Heart right ventricle (tissue), 16 donors: ENCODE measurements at places on chromosomes 1 and 21. TPM values are rescaled to one million over a fixed set of nuclear protein-coding genes. Genes with fewer than 3 reads are reported as not detected.

DNA sequence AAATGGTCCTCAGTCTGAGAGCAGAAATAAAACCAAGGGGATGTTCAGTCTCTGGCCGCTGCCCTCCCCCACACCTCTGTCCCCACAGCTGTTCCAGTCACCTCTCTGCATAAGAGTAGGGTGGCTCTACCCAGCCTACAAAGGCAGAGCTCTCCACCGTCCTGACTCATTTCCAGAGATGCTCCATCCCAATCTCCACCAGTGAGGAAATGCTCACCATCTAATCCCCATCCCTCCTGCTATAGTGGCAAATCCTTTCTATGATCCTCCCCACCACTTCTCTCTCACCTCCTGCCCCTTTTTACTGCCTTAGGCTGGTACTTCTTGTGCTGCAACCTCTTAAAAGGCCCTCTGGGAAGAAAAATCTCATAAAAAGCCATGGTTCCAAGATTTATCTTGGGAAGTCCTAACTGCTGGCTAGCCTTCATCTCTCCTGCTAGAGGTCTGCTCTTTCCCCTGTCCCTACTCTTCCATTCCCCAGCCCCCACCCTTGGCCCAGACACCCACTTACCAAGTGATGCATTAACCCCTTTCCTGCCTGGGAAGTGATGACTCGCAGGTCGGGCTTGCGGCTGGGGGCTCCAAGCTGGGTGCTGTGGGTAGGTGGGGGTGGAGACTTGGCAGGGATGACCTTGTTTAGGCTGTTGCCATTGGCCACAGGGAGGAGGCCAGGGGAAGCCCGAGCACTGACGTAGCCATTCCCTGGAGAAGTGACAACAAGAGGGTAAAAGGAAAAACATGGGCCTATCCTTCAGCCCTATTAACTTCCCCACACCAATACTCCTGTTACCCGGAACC is 23.9 kb downstream of the MEF2D start:
- no peaks in the 10 kb centered on the region for H3K27me3 ChIP-seq
- peaks cover 38% of the 10 kb centered on the region for H3K4me1 ChIP-seq
- H3K4me3 ChIP-seq, result no peak overlapping the region
- H3K36me3 ChIP-seq, result peaks cover 5% of the 10 kb centered on the region

DNA sequence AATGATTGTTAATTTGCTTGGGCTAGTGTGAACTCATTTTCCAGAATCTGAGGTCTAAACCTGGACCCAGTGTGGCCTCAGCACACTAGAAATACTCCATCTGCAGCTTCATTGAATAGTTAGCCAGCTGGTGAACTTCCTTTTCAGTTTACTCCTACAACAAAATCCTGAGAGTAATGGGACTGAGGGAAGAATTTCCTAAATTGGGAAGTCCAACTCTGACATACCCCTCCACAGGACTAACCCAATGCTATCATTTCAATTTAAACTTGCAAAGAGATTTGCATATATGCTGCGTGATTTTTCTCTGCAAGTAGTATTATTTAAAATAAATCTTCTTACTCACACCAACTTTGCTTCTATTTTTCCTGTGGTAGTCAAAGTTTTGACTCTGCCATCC is 27.8 kb upstream of the PIGC start:
- no peak overlapping the region for H3K4me3 ChIP-seq
- no peak overlapping the region for H3K27ac ChIP-seq
- no peaks in the 10 kb centered on the region for H3K27me3 ChIP-seq
- H3K4me1 ChIP-seq, result no peaks in the 10 kb centered on the region
- H3K36me3 ChIP-seq, result no peaks in the 10 kb centered on the region

DNA sequence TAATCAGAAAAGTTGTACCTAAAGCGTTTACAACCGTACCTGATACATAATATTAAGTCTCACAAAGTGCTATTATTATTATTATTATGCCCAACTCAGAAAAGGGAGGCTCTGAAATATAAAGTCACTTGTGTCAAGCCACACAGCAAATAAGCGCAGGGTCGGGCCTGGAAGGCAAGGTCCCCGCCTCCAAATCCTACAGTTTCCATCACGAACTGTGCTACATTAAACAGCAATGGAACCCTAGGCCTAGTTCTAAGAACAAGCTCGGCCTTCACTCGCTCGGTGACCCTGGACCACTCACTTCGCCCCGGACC is 549 bp downstream of the PARS2 start:
- no peaks in the 10 kb centered on the region for H3K36me3 ChIP-seq
- DNase-seq, result no peak
- peak overlapping the region; percentile 81 for H3K4me3 ChIP-seq
- H3K27me3 ChIP-seq, result no peaks in the 10 kb centered on the region
- peaks cover 19% of the 10 kb centered on the region for H3K4me1 ChIP-seq

- no peaks in the 10 kb centered on the region for H3K27me3 ChIP-seq
- no peaks in the 10 kb centered on the region for H3K36me3 ChIP-seq
- H3K4me1 ChIP-seq, result no peaks in the 10 kb centered on the region
- DNase-seq, result no peak
- no peak overlapping the region for H3K27ac ChIP-seq
Observed at GRCh38 chr1:81308191-81308590, 492.5 kb upstream of the ADGRL2 start.

DNA sequence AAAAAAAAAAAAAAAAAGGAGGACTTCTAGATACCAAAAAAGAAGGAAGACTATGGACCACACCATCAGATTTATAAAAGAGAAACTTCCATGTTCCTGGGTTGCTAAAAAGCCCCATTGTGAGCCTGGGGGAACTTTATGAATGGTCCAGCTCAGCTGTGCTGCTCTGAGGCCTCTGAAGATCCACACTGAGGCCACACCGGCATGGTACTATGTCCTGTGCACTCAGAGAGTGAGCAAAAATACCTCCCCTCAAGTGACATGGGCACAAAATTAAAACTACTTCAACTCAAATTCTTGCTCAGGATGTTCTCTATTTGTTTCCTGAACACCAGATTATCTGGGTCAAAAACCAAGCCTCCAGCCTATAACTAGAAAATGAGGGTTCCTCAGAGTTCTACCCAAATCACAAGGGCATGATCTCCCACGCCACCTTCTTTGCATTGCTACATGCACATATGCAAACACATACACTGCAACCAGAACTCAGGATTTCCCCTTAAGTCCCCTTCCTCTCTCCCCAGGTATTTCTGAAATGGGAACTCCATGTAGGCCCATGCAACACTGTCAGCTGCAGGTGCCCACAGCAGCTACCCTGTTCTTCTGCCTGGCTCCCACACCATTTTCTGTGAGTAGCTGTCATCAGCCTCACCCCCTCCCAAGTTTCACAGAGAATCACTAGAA is 94.4 kb downstream of the SH3GLB1 start:
- H3K36me3 ChIP-seq, result no peaks in the 10 kb centered on the region
- H3K4me1 ChIP-seq, result no peaks in the 10 kb centered on the region
- H3K27me3 ChIP-seq, result no peaks in the 10 kb centered on the region
- H3K27ac ChIP-seq, result no peak overlapping the region

DNA sequence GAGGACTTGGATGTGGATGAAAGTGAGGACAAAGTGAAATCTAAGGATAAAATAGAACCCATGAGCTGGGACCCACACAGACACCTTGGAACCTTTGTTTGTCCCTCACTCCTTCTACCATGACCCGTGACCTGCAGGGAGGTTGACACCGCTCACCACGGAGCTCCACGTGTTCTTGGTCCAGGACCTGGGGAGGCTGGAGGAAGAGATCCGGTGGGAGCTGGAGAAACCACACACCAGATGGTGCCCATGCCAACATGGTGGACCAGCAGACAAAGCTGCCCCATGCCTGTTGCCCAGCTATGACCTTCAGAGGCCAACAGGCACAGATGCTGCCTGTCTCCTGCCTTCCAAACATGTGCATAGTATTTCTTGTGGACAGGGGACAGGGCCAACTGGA is 721.9 kb downstream of the PTPRU start:
- no peaks in the 10 kb centered on the region for H3K36me3 ChIP-seq
- no peaks in the 10 kb centered on the region for H3K27me3 ChIP-seq
- DNase-seq, result no peak
- H3K4me1 ChIP-seq, result no peaks in the 10 kb centered on the region

GRCh38 chr1:236489710-236490377 is 33.9 kb upstream of the LGALS8 start:
- peak; percentile 23 for DNase-seq
- H3K4me3 ChIP-seq, result peak overlapping the region; percentile 25
- H3K27me3 ChIP-seq, result no peaks in the 10 kb centered on the region

DNA sequence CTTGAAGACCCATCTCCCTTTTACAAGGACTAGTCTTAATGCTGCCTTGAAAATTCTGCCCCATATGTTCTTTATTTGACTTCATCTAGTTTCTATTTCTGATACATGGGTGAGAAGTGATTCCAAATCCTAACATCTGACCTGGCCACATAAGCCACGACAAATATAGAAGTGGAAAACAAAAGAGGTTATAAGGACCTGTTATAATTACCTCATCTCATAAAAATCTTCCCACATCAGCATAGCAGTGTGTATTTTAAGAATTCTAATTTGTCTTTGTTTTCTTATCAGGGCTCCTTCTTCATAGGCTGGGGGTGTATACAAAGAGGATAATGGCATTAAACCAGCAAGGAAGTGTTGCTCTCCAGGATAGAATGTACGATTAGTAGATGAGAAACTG is 1007.4 kb downstream of the TTLL7 start:
- no peak overlapping the region for H3K27ac ChIP-seq
- DNase-seq, result no peak
- no peaks in the 10 kb centered on the region for H3K36me3 ChIP-seq
- H3K4me3 ChIP-seq, result no peak overlapping the region
- H3K4me1 ChIP-seq, result peaks cover 3% of the 10 kb centered on the region
- no peaks in the 10 kb centered on the region for H3K27me3 ChIP-seq

DNA sequence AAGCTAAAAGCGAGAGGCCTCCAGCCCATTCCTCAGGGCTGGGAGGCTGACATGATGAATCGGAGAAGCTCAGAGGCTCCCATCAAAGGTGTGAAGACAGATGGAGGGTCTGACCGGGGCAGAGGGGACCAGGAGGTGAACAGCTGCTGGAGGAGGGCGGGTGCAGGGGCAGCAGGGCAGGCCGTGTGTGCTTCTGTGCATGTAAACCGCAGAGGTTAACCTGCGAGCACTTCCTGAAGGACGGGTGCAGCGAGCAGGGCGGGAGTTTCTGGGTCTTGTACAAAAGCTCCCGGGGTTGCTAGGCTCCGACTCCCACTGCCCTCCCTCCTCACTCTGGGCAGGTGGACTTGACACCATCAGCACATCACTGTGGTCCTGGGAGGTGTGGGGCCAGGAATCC is 75.2 kb downstream of the PAX7 start:
- peaks cover 77% of the 10 kb centered on the region for H3K27me3 ChIP-seq
- H3K4me3 ChIP-seq, result no peak overlapping the region
- no peak for DNase-seq
- H3K4me1 ChIP-seq, result no peaks in the 10 kb centered on the region
- no peaks in the 10 kb centered on the region for H3K36me3 ChIP-seq

DNA sequence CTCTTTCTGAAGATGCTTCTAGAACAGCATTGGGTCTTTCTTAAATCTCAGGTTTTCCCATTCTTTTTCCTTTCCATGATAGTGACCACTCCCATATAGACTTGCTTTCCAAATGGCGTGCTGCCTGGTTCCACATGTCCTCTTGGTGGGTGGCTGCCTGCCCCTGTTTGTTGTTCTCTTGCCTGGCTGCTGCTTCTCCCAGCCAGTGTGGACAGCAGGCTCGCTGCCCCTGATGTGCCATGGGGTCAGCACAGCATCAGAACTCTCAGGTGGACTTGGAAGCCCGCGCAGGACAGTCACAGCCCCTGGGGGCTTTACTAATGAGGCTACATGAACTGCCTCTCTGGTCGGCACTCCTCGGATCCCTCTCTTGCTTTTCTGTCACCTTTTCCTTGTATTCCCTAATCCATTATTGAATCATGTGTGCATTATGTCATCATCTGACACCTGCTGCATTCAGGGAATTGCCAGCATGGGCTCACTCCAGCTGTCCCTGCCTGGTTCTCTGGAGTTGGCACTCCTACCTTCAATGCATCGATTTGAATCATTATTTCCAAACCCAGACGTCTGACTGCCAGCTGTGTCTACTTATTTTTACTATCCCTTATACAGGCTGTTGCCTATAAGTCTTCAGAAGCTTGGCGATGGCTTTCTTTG is 100.5 kb upstream of the COA6 start:
- DNase-seq, result no peak
- H3K36me3 ChIP-seq, result no peaks in the 10 kb centered on the region
- H3K27me3 ChIP-seq, result no peaks in the 10 kb centered on the region
- H3K4me1 ChIP-seq, result no peaks in the 10 kb centered on the region
- H3K27ac ChIP-seq, result no peak overlapping the region

GRCh38 chr1:109642626-109643025 is 13.3 kb upstream of the GSTM4 start:
- H3K36me3 ChIP-seq, result no peaks in the 10 kb centered on the region
- H3K4me1 ChIP-seq, result peaks cover 6% of the 10 kb centered on the region
- no peaks in the 10 kb centered on the region for H3K27me3 ChIP-seq
- no peak for DNase-seq

DNA sequence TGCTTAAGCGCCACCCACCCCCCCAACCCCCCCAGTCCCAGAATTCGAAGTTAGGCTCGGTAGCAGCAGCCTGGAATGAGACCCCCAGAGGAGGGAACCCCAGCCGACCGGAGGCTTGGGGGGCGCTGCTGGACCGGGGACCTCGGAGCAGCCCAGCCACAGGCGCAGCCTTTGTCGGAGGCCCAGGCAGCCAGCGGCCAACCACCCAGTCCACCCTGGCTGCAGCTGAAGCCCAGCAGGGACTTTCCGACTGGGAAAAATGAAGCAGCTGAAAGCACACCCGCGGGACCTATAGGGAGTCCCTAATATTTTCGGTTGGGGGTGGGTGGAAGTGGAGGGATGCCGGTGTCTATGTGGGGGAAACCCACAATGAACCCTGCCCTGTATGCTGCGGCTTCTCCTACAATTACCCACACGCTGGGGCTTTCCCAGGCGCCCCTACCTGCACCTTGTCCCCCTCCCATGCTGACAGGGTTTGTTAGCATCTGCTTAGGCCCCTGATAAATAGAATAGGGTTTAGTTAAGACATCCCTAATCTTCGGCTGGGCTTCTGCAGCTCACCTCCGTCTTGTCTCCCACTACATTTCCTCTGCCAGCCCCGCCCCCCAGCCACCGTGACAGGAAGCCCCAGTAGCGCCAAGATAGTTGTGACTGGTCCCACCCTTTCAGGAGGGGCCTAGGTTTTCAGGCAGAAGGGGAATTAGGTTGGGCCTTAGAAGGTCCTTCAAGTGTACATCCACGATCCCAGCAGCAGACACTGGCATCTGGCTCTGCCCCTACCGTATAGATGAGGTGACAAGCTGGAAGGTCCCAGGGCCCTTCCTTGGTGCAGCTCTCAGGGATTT is 838 bp downstream of the CCDC28B start:
- H3K36me3 ChIP-seq, result peaks cover 4% of the 10 kb centered on the region
- H3K4me3 ChIP-seq, result peak overlapping the region; percentile 70
- no peaks in the 10 kb centered on the region for H3K27me3 ChIP-seq

DNA sequence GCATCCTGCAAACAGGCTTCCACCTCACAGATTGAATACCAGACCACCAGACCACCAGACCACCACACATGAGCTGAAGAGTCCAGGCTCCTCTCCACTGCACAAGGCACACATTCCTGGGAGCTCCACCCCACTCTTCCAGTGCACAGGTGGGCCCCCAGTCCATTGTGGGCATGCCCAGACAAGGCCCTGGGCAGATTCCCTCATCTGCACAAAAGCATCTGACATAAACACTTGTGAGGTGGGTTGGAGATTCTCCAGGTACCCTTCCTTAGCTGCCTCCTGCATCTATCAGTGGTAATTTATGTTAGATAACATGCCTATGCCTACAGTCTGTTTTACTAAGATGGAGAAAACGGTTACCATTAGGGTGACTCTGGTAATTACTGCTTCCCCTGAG is 11.6 kb upstream of the CTBS start:
- DNase-seq, result no peak
- H3K36me3 ChIP-seq, result no peaks in the 10 kb centered on the region
- H3K27ac ChIP-seq, result no peak overlapping the region
- H3K4me1 ChIP-seq, result peaks cover 17% of the 10 kb centered on the region
- no peak overlapping the region for H3K4me3 ChIP-seq
- peaks cover 7% of the 10 kb centered on the region for H3K27me3 ChIP-seq

Gene LCE1A
- total RNA-seq, result not detected

Gene LEFTY1
- not detected for total RNA-seq

Gene CFHR1
- not detected for total RNA-seq

Gene TRIM17
- 0.22 TPM for total RNA-seq
